ENCODE measurements at places on chromosomes 7 and 10. TPM values are rescaled to one million over a fixed set of nuclear protein-coding genes. Genes with fewer than 3 reads are reported as not detected.

The DPYSL4 gene
- 21.5 TPM for total RNA-seq

The RAMP3 gene
- total RNA-seq: not detected

The SFRP5 gene
- total RNA-seq: not detected

DNA sequence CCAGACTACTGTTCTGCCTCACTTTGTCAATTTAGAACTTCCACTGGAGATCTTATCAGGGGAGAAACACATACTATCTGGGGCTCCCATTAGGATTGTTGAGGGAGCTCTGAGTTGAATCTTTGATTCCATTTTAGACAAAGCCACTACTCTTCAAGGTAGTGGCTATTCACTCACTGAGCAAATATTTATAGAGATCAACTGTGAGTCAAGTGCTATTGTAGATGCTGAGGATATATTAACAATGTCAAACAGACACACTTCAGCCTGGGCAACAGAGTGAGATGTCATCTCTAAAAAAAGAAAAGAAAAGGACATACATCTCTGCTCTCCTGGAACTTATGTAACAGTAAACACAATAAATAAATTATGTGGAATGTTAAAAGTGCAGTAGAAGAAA, 315.3 kb downstream of the PTEN start:
- no peak for DNase-seq

Data from kidney epithelial cell (primary cell).